Fibroblast of villous mesenchyme (primary cell): ENCODE measurements at places on chromosomes 11 and 22. TPM values are rescaled to one million over a fixed set of nuclear protein-coding genes. Genes with fewer than 3 reads are reported as not detected.

DNA sequence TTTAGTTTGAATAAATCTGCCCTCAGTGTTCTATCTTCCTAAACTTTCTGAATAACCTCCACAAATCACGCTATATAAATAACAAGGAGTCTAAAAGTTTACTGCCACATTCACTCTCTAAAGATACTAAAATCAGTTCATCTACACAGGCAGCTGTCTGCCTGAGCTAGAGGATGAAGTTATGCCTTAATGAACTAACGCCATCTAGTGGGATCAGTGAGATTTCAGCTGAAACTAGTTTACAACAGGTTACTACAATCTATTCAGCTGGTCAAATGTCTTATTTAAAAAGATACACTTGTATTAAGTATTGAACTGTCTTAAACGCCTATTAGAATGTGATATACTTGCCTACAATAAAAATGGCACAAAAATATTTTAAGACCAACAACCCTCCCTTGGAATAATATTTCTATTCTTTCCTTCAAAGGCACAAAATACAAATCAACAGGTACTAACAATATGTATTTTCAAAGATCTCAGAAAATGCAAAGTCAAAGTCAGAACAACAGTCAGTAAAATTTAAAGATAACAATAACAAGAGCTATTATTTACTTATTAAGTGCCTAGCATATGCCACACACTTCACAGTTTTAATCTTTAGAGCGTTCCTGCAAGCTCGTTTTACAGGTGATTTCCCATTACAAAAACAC, 84.1 kb downstream of the LARGE2 start:
- DNase-seq = peak; percentile 80

DNA sequence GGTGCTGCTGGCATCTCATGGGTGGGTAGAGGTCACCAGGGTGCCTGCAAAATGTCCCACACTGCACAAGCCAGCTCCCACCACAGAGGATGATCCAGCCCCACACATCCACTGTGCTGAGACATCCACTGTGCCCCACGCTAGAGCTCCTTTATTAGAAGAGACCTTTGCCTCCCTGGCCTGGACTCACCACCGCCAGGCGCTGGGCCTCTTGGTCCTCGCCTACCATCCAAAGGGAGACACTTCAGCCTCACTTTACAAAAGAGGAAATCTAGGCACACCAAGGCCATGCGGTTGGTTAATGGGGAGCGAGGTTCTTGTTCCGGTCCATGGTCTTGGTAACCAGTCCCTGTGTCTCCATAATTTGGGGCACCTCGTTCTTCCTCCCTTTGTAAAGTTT, 3.4 kb upstream of the ANO1 start:
- no peak for DNase-seq

- DNase-seq = peak; percentile 34
These were observed 64.0 kb upstream of the FIBIN start for GRCh38 chr11:26929806-26930517.

GAB4 gene
- total RNA-seq = not detected in 2 replicates

NRIP3 gene
- 10.8 and 20.9 TPM in 2 replicates for total RNA-seq

TSSK2 gene
- under 0.01 TPM in 1 of 2 replicates, not detected in the other for total RNA-seq
